ENCODE measurements at places on chromosomes 7 and 10.

DNA sequence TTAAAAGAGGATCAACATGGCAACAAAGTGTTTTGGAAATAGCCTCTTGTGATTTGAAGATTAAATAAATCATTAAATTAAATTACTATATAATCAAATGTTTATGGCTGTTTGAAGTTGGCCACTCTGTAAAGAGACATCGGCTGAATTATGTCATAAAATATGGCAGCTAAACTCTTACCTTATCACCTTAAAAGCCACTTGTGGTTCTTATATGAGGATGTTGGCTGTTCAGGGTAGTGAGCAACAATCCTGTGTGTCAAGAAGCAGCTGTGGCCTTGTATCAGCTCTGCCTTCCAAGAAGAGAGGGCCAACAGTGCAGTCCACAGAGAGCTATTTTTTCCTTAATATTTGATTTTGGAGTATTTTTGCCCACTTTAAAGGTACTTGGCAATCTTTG is 113.4 kb upstream of the CDK6 start:
- no peak for DNase-seq

DNA sequence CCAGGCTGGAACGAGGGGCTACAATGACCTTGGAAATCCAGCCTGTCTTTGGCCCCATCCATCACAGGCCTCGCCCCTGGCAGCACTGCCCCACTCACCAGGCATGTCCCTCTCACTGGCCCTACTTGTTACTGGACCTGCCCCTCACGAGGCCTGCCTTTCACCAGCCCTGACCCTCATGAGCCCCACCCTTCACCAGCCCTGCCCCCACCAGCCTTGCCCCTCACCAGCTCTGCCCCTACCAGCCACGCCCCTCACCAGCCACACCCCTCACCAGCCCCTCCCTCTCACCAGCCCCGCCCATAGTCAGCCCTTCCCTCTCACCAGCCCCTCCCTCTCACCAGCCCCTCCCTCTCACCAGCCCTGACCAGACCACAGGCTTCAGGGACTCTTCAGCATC is 57.8 kb downstream of the COL26A1 start:
- no peak for DNase-seq

DNA sequence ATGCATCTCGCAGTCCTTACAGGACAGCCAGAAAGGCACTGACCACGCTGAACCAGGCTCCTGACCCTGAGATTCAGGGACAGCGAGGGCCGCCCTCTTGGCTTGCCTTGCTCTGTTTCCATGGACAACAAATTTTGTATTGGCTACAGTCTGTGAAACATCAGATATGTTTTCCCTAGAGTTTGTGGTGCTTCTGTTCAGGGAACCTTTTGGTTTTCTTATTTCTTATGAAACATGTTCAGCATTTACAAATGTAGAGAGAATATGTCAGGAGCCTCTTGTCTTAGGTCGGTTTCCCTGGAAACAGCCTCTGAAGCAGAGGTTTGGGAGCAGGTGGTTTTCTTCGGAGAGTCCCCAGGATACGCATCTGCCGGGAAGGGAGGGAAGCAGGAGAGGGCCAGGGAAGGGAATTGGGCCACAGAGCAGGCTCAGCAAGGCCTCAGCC is 260.1 kb downstream of the CCDC3 start:
- no peak for DNase-seq

GRCh38 chr10:14184841-14185315 is 145.8 kb downstream of the FRMD4A start:
- peak; percentile 30 for DNase-seq

- DNase-seq = no peak
Measured at GRCh38 chr7:45888993-45889366, 692 bp downstream of the IGFBP1 start.

DNA sequence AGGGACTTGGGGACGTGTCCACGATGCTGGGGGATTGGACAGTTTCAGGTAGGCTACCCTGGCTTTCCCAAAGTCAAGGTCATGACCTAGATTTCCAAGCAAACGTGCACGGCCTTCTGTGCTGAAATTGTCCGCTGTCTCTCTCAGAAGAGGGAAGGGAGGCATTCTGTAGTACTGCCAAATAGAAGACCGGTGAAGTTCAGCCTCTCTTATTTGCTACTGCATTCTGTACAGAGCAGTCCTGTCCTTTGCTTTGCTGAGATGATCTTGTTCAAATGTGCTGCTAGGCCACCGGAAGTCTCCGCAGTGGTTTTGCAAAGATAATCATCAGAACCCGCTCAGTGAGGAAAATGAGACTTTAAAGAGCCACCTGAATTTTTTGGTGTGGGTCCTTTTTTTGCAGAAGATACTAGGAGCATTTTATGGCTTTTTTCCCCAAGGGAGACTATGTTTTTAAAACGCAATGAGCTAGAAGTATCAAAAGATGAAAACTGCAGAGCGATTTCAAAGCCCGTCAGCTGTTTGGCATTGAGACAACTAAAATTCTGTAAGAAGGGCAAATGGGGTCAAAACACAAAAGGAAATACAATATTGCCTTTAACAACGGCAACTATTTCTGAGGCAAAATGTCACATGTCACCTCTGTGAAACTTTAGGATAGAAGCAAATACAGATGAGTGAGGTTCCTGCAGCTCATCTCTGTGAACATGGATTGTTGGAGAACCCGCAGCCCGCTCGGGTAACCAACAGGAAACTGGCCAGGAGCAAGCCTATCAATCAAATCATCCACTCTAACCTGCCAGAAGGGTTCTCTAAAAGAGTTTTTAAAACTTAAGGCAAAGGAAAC is 1.3 kb upstream of the NMT2 start:
- no peak for DNase-seq

DNA sequence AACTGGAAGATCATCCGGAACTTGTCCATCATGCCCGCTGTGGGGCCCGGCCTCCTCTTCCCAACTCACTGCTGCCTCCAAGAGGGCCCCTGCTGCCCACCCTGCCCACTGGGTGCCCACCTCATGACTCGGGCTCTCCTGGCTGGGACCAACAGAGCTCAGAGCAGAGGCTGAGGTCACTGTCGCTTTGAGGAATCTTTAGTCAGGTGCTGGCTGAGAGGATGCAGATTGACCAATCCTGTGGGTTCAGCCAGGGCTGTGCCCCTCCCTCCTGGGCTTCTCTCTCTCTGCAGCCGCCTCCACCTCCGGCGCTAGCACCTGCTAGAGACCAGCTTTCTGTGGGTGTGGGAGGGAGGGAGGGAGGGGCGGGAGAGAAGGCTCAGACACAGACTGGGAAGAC is at the start of gene CALHM1:
Gene CALHM1, minus strand, starts transcription at position 181 of the 400 bp plus-strand sequence. Its CDS starts 149 bp downstream, at position 32.
- no peak for DNase-seq

- DNase-seq = no peak
Measured at GRCh38 chr10:18303851-18304801, 163.9 kb downstream of the CACNB2 start.

DNA sequence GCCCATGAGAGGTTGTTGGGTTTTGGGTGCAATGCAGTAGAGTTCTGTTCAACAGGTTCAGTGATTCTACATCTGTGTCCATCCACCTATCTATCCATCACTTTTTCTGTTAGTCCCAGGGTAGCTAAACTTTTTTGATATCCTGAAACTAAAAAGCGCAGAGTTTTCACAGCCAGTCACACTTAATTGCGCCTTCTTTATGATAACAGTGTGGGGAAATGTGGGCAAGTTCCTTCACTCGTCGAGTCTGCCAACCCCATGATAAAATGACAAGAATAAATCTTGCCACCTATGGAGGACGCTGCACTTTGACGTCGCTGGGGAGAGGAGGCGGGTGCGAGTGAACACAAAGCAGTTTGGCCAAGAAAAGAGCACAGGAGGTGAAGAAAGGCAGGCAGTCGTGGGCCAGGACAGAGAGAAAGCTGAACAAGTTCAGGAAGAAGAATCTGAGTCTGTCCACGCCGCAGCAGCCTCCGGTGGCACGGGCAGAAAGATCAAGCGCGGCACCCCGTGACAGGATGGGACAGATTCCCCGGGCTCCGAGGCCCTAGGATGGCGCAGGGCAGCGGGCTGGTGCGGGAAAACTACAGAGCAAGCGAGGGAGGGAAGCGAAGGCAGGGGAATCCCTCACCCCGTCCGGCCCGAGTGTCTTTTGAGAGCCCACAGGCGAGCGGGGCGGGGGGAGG is 9.2 kb downstream of the SP8 start:
- DNase-seq = no peak

DNA sequence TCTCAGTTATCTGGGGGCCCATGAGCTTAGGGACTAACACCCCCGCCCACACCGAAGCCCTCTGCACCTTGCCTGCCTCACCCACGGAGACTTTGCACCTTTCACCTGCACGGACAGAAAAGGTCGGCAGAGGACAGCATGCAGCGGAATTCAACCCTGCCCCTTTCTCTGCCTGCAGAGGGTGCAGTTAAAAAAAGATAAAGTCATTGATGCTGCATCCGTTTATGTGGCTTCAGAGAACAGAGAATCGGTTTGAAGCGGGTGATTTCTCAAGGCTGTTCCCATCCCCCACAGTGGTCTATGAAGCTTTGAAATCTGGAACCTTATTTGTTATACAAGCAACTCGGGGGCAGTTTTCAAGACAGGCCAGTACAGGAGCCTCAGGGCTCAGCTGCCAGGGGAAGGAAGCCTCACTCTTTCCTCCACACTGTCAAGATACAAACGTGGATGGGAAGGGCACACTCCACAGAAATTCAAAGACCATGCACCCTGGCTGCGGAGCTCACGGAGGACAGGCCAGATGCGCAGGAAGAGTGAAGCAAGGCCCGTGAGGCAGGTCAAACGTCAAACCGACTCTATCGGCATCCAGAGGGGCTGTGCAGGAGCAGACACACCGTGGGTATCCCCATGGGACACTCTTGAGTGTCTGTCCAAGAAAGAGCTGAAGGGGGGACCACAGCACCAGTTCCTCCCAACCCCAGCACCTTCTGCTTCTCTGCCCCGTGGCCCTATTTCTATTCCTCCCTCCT is 66.3 kb downstream of the INSIG1 start:
- no peak for DNase-seq

DNA sequence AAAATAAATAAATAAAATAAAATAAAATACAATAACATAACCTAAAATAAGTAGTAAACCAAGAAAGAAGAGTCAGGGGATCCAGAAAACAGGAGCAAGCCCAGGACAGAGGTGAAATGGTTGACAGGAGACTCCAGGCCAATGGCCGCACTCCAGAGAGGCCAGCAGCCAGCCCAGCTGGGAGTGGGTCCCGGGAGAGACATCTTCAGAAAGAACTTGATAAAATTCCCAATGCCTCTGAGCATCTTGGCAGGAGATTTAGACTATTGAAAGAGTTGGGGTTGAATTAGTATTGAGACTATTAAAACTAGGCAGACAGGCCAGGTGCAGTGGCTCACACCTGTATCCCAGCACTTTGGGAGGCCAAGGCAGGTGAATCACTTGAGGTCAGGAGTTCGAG is 62.6 kb downstream of the CLIP2 start:
- no peak for DNase-seq

DNA sequence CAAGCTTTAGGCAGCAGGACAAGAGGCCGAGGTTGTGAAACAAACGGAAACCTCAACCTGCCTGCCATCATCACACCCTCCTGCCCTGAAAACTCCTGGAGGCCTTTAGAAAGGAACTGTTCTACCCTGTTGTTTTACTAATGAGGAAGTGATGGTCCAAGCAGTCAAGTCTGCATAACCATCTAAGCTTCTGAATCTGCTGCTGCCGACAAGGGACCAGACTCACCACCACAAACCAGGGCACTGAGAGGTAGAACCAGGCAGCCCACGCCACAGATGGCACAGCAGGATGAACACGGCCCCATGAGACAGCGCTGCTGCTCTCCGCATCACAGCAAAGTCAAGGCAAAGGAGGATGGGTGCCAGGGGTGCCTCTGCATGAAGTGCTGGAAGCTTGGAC is 209.4 kb downstream of the CELF2 start:
- no peak for DNase-seq

- DNase-seq = no peak
Measured at GRCh38 chr10:1162481-1163203, 106.5 kb downstream of the WDR37 start.

GRCh38 chr7:21966271-21966670 is 20.6 kb upstream of the CDCA7L start:
- no peak for DNase-seq

- no peak for DNase-seq
Measured at GRCh38 chr10:119478111-119478802, 64.3 kb downstream of the RGS10 start.

DNA sequence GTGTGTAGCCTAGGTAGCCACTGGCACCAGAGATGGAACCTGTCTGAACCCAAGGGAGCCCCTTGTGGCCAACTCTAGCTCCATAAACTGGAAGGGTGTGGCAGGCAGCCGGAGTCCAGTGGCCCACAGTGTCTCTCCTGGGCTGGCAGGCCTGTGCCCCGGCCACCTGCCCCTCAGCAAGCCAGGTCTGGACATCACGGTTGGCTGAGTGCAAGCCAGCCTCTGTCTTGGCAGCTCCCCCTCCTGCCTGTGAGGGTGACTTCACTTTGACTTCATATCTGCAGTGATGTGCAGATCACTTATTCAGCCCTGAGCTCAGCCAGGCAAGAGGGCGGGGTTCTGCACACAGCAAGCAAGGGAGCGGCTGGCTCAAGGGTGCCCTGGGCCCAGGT is 1.3 kb upstream of the RET start:
- no peak for DNase-seq

- DNase-seq = no peak
Measured at GRCh38 chr10:58830697-58831096, 318.0 kb downstream of the BICC1 start.

DNA sequence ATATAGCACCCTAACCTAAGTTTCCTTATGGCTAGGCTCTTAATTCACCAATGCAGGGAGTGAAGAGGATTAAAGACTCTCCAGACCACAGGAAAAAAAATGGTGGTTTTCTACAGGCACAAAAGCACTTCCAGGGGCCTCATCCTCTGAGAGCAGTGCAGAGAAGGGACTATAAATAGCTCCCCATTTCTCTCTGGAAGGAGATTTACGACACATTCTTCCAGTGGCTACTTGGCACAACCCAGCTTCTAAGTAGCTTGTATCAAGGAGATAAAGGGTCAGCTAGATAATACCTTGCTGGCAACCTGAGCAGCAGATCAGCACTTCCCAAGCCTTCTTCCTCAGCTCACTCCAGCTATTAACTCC is 73.5 kb downstream of the CRPPA start:
- DNase-seq = no peak

DNA sequence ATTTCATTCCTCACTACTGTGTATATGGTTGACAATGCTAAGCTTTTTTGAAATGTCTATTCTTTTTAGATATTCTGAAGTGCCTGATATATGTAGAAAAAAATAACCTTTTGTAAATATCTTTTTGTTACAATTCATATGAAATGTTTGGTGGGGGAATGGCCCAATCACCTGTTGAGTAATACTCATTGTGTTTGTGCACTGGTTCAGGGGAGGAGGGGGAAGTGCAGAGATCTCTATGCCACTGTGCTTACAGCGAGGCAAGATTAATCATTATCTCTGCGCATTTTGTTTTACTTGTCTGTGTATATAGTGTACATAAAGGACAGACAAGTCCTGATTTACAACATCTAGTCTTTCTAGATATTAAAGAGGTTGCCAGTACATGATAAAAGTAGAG is 25.2 kb downstream of the NUP42 start:
- DNase-seq = no peak

- DNase-seq = no peak
Measured at GRCh38 chr10:96488161-96488935, 25.4 kb downstream of the TLL2 start.

- no peak for DNase-seq
Measured at GRCh38 chr10:72085166-72085565, 3.2 kb downstream of the SPOCK2 start.
